ENCODE measurements at places on chromosomes 12 and 14.

DNA sequence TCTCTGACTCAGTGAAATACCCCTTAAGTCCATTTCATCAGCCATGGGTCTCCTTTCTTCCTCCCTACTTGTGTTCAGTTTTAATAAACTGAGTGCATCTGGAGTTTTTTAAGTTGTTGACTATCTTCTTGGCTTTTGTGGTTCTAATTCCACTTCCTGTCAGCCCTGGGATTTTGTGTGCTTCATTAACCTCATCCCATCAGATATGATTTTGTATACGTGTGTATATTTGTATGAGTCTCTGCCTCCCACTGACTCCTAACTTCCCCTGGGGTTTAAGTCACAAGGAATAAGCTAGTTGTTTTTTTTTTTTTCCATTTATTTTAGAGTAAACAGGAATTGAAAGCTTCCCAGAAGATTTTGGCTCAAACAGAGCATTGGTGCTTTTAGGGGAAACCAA is 62.7 kb downstream of the TTLL5 start:
- DNase-seq = peak; percentile 41

DNA sequence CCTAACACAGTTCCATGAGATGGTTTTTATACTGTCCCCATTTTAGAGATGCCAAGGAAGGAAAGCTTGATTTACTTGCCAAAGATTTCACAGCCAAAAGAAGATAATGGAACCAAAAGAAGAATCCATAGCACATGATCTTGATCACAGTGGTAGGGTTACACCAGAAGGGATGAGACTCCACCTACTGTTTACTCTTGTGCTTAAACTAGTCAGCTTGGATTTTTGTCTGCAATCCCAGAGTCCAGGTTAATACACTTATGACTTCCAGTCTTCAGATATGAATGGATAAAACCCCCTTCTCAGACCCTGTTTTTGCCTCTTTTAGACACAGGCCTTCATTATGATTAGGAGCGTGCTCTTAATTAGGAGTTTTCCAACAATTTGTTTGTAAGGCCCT is 454.2 kb downstream of the AEBP2 start:
- peak; percentile 45 for DNase-seq

- DNase-seq = no peak
These were observed 140.8 kb downstream of the TTC7B start for GRCh38 chr14:90675399-90675798.

- DNase-seq = no peak
These were observed 8.4 kb upstream of the MLEC start for GRCh38 chr12:120678572-120678971.

DNA sequence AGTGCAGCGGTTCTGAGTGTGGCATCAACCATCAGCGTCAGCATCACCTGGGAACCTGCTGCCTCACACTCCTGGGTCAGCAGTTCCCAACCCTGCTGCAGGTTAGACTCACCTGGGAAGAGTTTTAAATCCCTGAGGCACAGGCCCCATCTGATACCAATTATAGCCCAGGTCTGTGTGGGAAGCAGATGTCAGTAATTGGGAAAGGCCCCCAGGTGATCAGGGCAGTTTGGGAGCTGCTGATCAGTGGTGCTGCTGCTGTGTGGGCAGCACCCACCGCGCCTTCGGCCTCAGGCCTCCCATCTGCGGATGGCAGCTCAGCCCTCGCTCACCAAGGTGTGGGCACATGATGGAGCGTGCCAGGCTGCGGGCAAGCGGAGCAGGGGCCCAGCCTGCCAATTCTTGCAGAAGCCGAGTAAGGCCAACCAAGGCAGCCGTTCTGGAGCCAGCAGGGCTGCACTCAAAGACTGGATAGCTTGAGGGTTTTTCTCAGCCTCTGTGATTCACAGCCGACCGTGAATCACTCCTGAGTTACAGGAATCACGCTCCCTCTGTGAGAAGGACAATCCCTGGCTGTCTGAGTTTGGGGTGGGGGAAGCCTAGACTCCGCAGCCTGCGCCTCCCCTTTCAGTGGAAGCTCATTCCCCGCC is 155.6 kb upstream of the SFSWAP start:
- DNase-seq = no peak

DNA sequence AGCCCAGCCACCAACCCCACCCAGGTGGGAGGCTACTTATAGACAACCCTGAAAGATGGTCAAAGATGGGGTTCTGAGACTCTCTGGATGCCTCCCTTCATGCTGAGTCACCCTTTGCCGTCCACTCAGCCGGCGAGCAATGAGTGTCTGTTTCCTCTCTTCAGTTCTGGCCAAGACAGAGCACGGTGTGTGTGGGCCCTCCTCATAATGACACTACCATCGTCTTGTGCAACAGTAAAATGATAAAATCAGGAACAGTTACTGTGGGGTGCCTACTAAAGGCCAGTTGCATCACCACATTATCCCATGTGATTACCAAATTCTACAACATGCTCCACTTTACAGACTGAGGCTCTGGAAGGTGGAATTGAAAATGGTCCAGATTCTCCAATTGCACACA is 7.0 kb upstream of the BDKRB1 start:
- no peak for DNase-seq

- no peak for DNase-seq
These were observed 5.1 kb upstream of the SLC38A2 start for GRCh38 chr12:46377678-46378077.

GRCh38 chr12:31035967-31036665 is 37.5 kb upstream of the DDX11 start:
- DNase-seq = peak; percentile 37

- DNase-seq = no peak
These were observed 11.4 kb upstream of the ORAI1 start for GRCh38 chr12:121614872-121615467.

DNA sequence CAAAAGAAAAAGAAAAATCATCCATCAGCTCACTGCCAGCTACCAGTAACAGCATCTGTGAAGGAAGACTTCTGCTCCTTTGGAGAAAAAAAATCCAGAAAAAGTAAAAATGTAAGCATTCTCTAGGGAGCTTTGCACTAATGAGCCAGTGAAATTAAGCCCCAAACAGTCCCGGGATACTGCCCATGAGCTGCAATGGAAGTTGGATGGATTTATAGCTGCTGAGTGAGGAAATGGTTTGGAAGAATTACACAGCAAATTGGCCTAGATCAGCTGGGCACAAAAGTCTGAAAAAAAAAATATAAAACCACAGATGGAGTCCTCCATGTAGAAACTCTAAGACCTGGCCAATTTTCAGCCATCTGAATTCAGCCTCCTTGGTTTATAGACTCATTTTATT is 462.9 kb upstream of the USP15 start:
- peak; percentile 11 for DNase-seq

GRCh38 chr12:116469344-116469743 is 89.8 kb upstream of the MAP1LC3B2 start:
- DNase-seq = no peak

GRCh38 chr14:56798447-56799342 is 11.6 kb downstream of the OTX2 start:
- DNase-seq = no peak

DNA sequence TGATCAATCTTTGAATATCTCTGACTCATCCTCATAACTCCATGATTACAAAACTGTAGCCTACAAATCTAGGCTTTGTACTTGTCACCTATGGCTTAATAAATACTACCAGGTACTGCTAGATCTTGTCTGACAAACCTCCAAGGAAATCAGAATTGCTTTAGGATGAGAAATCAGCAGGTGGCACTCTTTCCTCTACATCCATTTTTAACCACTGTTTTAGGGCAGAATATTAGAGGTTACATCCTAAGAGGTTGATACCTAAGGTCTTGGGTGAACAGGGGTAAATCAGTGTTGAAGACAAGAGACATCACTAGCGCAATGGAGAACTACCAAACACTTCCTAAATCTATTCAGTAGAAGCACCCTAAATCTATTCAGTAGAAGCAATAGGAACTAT is 63.1 kb upstream of the SOX5 start:
- DNase-seq = peak; percentile 45

GRCh38 chr12:76591476-76591875 is 31.9 kb upstream of the OSBPL8 start:
- DNase-seq = no peak

- no peak for DNase-seq
These were observed 71.0 kb downstream of the PLEKHG3 start for GRCh38 chr14:64775081-64775777.

DNA sequence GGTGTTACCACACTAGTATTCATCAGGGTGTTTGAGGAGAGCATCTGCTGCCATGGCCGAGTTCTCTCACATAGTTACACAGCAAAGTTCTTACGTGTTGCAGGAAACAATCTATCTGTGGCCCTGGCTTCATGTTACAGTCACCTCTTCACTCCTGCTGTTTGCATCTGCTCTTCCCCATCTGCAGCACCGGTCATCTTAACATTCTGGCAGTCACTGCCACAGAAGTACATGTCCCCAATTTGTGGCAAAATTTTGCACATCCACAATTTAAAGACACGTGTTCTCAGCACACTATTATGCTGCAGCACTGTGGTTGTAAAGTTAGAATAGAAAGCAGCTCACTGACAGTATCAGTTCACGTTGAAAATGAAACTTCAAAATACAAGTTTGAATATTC is 23.2 kb downstream of the MAPK1IP1L start:
- DNase-seq = no peak

DNA sequence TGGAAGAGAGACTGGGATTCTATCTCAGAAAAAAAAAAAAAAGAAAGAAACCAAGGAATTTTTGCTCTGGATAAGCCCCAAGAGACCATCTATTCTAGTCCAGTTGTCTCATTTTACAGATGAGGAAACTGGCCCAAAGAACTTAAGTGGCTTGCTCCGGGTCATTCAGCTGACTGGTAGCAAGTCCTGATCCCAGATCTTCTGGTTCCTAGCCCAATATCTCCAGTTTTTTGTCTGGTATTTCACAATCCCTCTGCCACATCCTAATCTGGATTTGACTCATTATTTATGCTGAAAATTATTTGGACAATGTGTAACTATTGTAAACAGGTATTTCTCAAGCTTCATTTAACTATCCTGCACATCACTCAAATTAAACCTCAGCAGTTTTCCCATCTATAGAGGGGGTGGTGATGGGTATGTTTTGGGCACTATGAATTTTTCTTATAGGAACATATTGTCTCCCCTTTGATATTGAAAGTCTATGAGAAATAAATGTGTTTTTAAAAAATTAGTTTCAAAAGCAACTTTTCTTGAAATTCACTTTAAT is 43.4 kb downstream of the PPP2R5E start:
- no peak for DNase-seq

DNA sequence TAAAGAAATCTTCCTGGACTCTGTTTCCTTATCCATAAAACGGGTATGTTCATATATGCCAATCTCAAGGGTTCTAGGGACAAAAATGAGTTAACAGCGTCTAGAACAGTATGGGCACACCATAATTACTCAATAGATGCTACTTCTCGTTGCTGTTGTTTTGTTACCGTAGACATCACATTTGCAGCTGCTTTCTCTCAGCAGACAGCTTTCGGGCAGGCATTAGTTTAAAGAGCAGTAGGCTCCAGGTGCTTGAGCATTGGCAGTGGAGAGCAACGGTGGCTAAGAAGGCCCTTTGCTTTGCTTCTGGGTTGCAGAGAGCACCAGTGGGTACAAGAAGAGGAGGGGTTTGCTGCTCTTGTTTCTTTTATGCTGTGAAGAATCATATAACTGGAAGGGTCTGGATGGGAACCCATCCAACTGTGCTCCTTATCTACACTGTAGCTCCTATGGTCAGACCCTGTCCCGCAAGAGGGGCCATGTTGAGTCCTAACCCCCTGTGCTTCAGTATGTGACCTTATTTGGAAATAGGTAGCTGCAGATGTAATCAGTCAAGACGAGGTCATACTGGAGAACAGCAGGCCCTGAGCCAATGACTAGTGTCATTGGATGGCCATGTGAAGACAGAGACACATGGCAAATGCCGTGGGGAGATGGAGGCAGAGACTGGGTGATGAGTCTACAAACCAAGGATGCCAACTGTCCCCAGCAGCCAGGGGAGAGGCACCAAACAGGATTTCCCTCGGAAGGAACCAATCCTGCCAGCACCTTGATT is 120.0 kb downstream of the RBM19 start:
- DNase-seq = no peak

DNA sequence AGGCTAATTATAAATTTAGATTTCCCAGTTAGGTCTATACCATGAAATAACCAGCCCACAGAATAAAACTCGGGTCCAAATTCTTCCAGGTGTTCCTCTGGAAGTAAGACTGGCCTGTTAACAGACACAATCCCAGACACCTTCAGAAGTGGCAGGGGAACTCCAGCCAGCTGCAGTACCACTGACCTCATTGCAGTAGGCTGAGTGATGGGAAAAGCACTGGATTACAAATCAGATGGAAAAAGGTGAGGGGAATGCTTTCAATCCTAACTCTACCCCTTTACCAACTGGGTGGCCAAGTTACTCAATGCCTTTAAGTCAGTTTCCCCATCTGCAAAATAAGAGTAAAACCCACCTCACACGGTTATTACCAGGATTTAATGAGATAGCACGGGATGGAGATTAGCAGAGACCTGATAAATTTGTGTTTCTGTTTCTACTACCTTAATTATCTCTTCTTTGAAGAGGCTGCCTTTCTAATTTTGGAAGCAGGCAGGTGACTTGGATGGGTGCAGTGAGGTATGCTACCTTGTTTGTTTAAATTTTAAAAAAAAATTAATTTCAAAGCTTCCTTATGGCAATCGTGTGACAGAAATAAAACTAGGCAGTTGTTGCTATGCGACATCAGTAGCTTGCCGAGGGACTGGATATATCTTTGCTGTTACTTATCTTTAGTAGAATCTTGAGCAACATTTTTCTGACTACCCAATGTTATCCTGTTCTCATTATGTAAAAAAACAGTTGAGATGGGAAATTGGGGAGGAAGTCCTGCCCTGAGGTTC is 167.3 kb upstream of the GRIN2B start:
- no peak for DNase-seq

DNA sequence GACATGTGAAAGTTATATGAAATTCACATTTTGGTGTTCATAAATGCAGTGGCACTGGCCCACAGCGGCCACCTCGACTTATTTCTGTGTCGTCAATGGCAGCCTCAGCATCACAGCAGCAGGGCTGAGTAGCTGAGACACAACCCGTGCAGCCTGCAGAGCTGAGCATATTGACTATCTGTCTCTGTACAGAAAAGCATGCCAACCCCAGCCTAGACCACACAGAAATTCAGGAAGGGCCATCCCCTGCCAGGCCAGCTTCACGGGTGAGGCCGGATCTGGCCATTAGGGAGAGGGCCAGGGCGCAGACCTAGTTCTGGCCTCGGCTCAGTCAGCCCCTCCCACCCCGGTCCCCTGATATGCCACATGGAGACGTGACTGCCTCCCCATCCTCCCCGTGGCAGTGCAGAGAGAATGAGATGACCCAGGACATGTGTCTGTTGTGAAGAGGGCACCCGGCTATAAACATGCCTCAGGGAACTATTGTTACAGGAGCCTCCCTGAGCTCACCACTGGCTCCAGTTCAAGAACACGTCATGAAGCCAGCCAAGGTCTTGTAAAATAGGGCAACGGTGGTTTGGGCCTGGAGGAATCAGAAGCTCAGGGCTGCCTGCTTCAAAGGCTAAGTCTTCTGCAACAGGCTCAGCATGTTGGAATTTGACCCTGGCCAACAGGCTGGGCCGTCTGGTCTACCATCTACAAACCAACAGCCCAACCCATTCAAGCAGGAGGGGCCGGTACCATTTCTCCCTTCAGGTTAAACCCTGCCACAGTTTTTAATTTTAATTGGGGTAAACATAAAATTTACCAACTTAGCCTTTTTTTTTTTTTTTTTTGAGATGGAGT is 25.5 kb downstream of the SCARB1 start:
- peak; percentile 63 for DNase-seq

- no peak for DNase-seq
These were observed 357.7 kb downstream of the CACNA1C start for GRCh38 chr12:2410496-2410895.

- DNase-seq = no peak
These were observed 5.8 kb upstream of the SLC48A1 start for GRCh38 chr12:47767216-47767724.

- DNase-seq = no peak
These were observed 127.4 kb upstream of the G2E3 start for GRCh38 chr14:30431552-30431951.
